ENCODE measurements at places on chromosomes 1 and 21. TPM values are rescaled to one million over a fixed set of nuclear protein-coding genes. Genes with fewer than 3 reads are reported as not detected.

DNA sequence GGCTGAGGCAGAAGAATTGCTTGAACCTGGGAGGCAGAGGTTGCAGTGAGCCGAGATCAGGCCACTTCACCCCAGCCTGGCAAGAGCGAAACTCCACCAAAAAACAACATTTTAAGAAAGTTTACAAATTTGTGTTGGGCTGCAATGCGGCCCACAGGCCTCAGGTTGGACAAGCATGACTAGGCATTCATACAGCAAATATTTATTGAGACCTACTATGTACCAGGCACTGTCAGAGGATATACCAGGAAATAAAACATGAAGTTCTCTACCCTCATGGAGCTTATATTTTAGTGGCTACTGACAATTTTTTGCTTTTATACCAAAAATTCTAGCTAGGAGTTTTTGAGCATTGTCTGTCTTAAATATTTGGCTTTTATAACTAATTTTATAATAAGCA, 23.7 kb downstream of the GNB1 start:
- DNase-seq, result no peak

GRCh38 chr1:204259782-204260181, 46.0 kb upstream of the GOLT1A start:
- DNase-seq, result no peak

- DNase-seq, result no peak
Observed at GRCh38 chr21:39866093-39866492, 1.1 kb upstream of the PCP4 start.

DNA sequence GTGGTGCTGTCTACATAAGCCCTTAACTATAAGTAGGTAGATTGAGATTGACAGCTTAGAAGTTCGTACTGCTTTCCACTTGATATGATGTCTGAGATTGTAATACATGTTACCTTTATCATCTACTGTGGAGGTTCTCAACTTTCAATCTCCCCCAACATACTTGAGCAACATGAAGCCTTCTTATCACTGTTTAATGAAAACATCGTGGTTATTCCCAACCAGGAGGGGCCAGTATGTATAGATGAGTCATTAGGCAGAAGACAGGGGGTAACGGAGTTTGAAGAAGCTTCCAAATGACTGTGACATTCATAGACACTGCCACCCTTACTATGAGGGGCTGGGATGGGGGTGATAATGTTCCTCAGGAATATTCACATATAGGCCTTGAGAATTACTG, 36.0 kb downstream of the CENPF start:
- DNase-seq, result no peak

DNA sequence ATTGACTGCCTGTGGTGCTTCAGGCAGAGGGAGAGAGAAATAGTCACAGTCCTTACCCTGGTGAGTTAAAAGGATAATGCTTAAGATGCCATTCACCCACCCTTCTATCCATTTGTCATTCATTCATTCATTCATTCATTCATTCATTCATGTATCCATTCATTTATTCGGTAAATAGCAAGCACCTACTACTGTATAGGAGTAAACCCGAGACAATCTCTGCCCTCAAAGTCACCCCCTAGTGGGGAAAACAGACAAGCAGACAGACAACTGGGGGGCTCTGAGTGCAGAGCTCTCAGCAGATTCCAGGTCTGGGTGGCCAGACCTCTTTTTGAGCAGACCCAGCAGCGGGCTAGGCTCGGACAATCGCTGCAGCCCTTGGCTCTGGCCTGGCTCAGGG, 14.1 kb upstream of the ACTL8 start:
- no peak for DNase-seq

DNA sequence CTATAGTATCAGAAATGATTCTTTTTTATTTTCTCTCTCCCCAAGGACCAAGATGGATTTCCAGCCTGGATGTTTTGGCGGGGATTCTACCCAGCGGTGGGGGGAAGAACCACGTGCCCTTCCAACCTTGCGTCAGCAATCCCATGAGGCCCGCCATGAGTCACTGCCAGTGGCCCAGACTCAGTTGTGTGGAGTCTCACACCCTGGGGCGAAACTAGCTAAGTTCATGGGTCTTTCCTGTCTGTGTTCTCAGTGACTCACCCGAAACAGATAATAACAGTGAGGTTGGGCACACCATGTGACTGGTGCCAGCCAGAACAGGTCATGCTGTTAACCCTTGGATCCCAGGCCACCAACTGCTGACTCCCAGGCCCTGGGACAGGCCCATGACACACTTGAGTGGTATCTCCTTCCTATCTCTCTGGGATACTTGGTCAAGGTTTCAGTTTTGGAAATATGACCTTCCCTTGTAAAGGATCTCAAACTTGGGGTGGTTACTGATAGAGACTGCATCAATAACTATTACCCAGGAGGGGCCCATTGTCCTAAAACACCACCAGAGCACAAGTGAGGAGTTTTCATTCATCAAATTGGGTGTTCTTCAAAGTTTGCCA, 98.0 kb upstream of the DUSP10 start:
- no peak for DNase-seq

GRCh38 chr1:9720785-9721605, 69.5 kb downstream of the PIK3CD start:
- DNase-seq, result no peak

DNA sequence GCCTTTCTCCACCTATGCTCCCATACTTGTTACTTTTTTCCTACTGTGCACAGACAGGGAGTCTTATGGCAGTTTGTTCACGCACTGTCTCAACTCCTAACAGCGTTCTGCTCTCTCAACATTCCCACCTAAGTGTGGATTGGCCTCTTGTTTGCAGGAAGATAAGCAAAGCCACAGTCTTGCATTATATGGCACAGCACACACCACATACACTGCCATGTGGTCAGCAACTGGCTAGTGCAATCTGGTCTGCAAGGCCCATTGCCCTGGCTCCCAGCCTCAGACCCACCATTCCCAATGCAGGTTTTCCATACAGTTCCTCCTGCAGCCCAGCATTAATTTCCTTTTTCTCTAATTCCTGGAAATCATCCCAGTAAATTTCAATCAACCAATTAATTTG, 38.3 kb upstream of the LAMC2 start:
- no peak for DNase-seq

DNA sequence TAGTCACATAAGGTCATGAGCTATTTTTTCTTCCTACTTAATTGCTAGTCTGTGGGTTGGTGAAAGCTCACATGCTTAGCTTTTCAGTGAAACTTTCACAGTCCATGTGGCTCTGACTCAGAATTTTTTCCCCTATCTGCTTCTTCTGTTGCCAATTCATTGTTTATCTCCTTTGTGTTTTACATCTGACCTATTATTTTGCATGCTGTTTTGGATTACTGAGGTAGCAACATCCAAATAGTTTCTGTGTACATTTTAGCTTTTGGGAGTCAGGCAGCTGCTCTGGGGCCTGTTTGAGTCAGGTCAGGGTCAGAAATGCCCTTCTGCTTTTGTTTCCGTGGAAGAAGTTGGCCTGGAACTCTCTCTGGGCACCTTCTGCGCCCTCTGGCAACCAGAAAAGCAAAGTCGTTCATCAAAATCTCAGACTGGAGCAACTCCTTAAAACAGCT, 40.0 kb downstream of the ROR1 start:
- no peak for DNase-seq

GRCh38 chr1:109905491-109905890, 5.2 kb upstream of the CSF1 start:
- no peak for DNase-seq

GRCh38 chr1:7592120-7592798, 178.8 kb upstream of the VAMP3 start:
- no peak for DNase-seq

DNA sequence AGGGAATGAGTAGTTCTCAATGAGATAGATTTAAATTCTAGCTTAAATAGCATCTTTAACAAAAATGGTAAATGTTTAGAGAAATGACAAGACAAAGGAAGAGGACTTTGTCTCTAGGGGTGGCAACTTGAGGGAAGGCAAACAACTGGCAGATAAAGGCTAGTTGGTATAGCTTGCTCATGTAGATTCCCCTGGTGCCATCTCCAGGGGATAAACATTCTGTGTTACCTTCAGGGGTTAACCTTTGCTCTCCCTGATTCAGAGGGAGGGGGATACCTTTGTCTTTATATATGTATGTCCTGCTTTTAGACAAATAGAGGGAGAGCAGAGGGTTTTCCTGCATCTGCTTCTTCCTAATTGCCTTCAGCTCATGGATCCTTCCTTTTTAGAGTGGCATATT, 153.7 kb upstream of the L1TD1 start:
- no peak for DNase-seq

GRCh38 chr1:228668553-228669241, 66.6 kb upstream of the RHOU start:
- no peak for DNase-seq

DNA sequence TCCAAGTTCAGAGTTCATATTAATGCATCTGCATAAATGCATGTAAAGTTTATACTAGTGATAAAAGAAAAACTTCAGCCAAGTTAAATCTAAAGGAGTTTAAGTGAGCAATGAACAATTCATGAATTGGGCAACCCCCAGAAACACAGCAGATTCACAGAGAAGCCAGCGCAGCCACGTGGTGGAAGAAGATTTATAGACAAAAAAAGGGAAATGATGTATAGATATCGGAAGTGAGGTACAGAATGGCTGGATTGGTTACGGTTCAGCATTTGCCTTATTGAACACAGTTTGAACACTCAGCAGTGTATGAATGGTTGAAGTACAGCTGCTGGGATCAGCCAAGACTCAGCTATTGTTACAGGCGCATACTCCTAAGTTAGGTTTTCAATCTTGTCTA, 5.7 kb downstream of the AK5 start:
- no peak for DNase-seq

DNA sequence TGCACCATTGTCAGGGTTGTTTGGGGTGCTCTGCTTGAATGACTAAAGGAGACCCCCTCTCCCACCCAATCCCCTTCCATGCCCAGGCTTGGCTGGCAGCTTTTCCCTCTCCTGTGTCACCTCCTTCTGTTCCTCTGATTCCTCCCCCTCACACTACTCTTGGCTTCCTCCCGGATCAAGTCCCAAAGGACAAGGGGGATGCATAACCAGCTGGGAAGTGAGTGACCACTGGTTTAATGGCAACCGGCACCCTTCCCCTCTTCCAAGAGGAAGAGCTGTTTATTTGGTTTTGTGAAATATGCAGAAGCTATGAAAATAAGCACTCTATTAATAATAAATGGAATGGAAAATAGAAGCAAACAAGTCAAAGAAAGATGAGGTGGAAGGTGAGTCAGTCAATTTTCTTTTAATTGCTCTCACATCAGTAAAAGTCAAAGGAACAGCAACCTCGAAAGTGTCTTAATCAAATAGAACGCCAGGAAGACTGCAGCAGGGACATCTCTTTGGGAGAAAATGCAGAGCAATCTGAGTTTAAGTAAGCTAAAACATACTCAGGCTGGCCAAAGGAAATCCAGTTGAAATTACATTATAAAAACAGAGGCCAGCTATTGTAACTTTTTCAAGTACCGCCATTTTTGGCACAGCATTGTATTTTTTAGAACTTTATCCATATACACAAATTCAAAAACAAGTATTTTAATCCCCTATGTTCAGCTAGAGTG, 322.5 kb downstream of the SIPA1L2 start:
- DNase-seq, result no peak

DNA sequence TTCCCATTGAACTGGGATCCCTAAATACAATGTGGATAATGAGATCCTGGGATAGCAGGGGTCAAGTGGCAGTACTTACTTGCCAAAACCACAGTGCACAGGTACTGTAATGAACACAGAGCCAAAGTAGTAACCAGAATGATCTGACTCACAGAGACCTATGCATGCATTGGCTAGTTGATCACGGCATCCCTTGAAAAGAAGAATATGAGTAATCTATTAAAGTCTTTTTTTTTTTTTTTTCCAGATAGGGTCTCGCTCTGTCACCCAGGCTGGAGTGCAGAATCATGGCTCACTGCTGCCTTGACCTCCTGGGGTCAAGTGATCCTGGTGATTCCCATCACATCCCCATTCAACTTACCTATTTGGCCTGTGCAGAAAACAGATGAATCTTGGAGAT, 29.4 kb upstream of the EIF4G3 start:
- DNase-seq, result no peak

Gene AMY2A
- not detected for total RNA-seq

Gene LCE2B
- total RNA-seq, result not detected

Gene MEX3A
- 114 TPM for total RNA-seq

Gene PLXNA2
- total RNA-seq, result 37.7 TPM

Gene CDA
- not detected for total RNA-seq

Gene GPR25
- total RNA-seq, result not detected

Gene FCRL4
- not detected for total RNA-seq

Gene H3-3A
- 1,004 TPM for total RNA-seq

Gene ACTRT2
- not detected for total RNA-seq

Gene ZCCHC17
- 59.7 TPM for total RNA-seq

Gene CFAP107
- not detected for total RNA-seq
